ENCODE measurements at places on chromosomes 6 and 20.

GRCh38 chr6:108699290-108700041 is 138.7 kb downstream of the FOXO3 start:
- no peak for DNase-seq

DNA sequence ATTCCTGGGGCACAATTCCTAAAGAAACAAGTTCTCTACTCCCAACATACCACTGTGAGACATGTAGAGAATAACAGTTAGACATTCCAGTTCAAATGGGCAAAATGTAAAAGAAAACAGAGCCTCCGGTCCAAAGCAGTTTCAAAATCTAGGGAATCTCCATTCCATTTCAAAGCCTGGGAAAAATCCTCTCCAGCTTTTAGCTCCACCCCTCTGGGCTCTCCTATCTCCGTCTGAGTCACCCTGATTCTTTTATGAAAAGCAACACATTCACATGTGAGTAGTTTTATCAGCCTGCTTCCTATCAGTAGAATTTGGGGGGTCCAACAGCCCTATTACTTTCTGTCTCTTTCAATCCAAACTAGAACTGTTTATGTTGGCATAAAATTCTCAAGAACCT is 3.7 kb downstream of the CSNK2A1 start:
- DNase-seq: no peak

GRCh38 chr20:34249291-34249690 is 8.1 kb downstream of the ASIP start:
- DNase-seq: no peak

DNA sequence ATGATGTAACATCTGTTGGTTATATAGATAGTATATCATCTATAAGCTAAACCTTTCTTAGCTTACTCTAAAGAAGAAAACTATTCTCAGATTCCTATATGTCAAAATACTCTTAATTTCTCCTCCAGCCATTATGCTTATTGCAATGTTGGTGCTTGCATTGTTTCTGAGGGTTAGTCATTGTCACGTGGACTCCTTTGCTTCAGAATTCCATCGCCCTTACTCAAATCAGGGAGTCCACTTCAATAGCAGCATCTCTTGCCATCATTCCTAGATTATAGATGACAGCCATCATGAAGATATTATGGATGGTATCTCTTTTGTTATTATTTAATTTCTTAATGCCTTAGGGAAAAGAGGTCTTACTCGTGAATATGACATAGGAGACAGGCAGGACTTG is 776.1 kb downstream of the TENT5A start:
- no peak for DNase-seq

- no peak for DNase-seq
Observed at GRCh38 chr6:49082611-49083010, 380.4 kb downstream of the MMUT start.

DNA sequence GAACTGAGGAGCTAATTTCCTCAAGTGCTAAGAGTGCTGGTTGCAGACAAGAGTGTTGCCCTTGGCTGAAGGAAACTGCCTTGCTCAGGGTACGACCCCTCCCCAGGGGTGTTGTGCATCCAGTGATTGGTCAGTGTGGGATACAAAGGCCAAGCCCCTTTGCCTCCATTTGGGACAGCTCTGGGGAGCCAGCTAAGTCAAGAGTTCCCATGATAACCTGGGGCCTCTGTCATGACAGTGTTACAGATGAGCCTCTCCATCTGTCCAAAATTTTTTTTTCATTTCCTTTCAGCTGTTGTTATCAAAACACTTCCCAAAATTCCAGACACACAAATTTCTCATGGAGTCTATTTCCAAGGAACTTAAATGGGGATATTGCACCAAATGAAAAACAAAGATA is 93.3 kb downstream of the HS3ST5 start:
- no peak for DNase-seq

- no peak for DNase-seq
Observed at GRCh38 chr6:111723412-111723970, 117.8 kb upstream of the TRAF3IP2 start.

DNA sequence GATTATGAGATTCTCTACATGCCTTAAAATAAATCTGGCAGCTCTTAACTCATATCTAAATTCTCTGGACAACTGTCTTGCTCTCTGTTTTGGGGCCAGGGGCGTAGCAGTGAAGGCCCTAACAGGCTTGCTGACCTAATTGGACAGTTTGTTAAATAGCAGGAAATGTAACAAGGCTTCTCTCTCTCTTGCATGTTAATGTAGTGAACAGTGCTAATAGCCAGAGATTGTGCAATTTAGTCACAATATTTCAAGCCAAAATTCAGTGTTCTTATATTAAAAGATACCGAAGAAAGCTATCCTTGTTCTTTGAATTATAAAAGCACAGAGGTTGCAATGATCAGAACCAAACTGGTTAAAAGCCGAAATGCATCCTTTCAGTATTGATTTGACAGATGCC is 3.0 kb downstream of the PPP1R3D start:
- no peak for DNase-seq

GRCh38 chr6:28107506-28107905 is 16.9 kb upstream of the ZSCAN16 start:
- DNase-seq: no peak

DNA sequence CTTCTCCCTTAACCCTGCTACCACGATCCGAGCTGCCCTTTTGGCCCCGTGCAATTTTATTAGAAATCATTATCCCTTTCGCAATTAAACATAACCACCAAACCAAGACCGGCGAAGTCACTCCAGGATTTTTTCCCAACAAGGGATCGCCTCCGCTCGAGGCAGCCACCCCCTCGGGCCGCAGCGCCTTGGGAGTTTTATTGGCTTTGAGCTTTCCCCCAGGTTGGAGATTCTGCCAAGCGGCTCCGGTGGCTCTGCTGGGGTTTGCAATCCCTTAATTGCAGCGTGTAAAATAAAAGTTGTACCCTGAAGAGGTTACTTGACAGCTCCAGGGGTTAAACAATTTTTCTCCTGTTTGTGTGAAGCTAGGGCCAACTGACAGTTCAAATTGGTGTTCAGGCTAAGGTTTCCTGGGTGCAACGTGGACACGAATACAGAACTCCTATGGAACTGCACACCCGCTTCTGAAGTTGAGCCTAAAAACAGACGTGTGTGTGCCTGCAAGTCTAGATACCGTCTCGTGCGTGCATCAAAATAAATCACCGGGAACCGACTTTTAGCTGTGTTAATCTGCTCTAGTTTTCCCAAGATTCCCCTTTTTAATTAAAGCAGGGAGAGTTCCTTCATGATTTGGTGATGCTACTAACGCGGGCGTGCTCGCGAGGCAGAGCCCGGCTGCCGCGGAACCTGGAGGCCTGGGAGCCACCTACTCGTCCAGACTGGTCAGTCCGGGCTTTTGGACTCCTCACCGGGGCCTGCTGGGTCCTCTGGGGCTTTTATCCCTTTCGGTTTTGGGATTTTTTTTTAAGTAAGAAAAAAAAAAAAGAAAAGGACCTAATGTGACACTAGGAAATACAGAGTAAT is 975 bp upstream of the TFAP2A start:
- no peak for DNase-seq

- DNase-seq: no peak
Observed at GRCh38 chr20:46823271-46823751, 71.3 kb upstream of the EYA2 start.

DNA sequence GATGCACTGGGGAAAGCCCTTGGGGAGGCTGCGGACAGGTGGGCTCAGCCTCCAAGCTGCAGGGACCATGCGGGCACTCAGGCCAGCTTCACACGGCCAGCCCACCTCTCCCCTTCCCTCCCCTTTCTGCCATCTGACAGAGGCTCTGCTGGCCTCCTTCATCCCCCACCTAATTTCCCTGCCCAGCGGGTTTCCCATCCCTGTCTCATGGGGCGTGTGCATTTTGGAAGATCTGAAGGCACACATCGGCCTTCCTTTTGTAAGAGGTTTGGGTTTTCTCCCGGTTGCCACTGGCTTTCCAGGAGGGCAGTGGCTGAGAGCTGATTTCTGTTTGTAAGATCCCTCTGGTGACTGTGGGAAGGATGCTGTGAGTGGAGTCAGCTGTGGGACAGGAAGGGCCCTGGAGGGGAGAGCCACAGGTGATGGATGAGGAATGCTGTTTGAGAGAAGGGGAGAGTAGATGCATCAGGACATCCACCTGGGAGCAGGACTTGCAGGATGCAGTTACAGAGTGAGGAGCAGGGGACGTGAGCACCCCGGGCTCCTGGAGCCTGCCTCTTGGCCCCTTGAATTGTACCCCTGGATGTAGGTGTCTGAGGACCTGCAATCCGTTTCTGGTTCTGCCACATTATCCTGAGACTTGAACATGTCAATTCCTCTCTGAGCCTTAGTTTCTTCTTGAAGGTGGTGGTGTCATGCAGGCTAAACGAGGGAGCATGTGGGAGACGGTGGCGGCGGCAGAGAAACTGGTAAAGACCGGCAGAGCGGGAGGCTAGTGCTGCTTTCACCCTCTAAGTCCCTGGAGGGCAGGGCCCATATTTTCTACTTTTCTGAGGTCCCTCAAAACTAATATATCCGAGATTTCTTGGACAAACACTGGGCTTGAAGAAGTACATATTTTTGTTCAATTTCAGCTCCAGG is 5.9 kb upstream of the TUBB1 start:
- DNase-seq: no peak

DNA sequence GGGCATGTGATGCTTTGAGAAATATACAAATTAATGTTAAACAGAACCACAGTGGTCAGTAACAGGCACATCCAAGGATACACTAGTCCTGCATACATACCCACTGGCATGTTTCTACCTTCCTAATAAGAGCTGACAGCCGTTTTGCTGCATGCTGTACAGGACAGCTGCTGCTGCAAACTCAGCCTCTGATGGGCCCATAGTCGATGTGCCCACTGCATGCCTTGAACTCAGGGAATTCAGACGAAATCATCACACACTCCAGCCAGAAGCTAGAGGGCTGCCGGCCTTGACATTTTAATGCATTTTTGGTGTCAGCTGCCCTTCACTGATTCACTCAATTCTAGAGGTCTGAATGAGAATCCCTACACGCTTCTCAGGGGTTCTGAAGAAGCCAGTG is 29.3 kb downstream of the FKBP1A start:
- no peak for DNase-seq

DNA sequence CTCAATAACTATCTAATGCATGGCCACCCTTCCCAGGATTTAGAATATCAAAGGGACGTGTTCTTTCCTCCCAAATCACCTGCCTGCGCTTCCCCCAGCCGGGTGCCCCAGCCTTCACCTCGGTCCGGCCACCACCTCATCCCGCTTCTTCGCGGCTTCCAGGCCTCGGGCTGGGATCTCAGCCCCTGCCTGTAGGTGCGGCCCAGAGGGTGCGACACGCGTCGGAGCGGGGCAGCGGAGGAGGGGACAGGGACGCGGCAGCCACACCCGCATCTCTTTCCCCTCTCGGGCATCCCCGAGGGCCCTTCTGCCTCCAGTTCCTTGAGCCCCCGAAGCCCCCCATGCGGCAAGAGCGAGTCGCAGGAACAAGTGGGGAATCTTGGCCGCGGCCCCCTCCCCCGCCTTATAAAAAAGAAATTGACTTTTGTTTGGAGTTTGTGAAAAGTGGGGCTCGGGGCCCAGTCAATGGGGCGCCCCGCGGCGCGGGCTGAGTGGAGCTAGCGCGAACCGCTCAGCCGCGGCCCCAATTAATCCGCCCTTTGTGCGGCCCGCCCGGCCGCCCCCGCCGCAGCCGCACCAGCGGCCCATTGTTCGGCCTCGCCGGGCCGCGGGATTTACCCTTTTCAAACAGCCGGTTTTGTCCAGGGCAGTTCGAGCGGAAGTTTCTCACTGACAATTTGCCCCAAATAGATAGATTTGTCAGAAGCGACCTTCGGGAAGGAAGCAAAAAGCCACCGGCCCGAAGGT is 8.4 kb upstream of the NR2E1 start:
- no peak for DNase-seq

GRCh38 chr6:158188591-158188990 is 20.4 kb downstream of the GTF2H5 start:
- DNase-seq: no peak

GRCh38 chr6:163395122-163395830 is 19.2 kb upstream of the QKI start:
- DNase-seq: no peak

DNA sequence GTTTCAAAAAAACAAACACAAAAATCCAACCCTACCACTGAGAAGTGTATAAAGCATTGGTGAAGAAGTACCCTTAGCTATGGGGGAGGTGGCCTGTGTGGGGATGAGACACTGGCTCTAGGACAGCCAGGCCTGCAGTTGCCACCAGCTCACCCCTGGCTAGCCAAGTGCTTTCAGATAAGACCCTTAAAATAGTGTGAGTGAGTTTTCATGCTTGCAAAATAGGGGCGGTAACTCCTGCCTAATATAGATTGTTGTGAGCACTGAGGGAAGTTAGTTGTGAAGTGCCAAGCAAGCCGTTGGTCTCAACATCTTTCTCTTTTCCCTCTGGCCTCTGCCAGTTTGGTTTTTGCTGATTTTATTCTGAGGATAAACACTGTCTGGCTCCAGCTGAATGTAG is 11.3 kb downstream of the PPP1R3G start:
- no peak for DNase-seq

- no peak for DNase-seq
Observed at GRCh38 chr6:15106958-15107643, 138.8 kb upstream of the JARID2 start.

DNA sequence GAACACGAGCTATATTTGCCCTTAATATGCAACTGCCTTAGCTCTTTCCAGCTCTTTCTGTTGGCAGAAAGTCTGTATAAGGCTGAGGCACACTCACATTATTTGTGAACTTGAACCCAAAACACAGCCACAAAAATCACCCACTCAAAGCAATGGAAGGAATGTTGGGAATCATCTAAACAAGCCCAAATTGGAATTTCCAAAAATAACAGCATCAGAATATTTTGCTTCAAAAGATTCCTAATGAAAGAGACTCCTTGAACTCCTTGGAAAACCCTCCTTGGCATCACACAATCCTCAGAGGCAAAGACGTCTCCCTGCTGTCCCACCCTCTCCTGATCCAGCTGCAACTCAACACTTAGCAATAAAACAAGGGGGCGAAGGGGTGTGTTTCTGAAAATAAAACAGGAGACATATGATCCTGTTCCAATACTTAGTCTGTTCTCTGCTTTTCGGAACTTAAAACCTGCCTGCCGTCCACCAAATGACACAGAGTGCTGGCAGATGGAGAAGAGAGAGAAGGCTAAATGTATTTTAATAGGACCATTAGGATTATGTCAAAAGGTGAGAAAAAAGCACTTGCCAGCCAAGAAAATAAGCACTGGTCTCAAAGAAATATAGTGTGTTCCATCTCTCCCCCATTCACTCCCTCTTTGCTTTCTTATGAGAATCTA is 320.7 kb upstream of the JARID2 start:
- no peak for DNase-seq

- DNase-seq: no peak
Observed at GRCh38 chr6:149473080-149474052, 11.4 kb downstream of the ZC3H12D start.

GRCh38 chr6:54971825-54972224 is 125.3 kb downstream of the FAM83B start:
- no peak for DNase-seq

- DNase-seq: no peak
Observed at GRCh38 chr6:144083172-144083571, 12.2 kb downstream of the SF3B5 start.

GRCh38 chr6:8545336-8545735 is 110.0 kb upstream of the SLC35B3 start:
- DNase-seq: no peak

DNA sequence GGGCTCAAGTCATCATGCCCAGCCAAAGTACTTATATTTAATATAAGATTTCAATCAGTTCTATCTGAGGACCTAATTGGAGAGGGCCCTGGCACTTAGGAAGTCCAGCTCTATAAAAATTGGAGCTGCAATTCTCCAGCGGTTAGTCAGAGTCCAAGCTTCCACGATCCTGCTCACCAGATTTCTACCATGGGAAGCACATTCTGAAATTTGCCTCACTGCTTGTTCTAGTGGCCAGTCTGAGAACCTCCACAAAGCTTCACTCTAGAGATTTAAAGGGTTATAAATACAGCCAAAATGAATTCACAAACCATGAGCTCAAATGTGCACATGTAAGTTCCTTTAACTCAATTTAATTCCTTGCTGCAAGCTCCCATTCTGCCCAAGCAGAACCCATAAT is 33.5 kb downstream of the PNLDC1 start:
- DNase-seq: no peak

Measured in cerebellar nuclear complex (tissue), 1 donor.